ENCODE measurements at places on chromosomes 4 and X.

GRCh38 chr4:101851672-101852071 is 61.1 kb downstream of the BANK1 start:
- no peak for DNase-seq

DNA sequence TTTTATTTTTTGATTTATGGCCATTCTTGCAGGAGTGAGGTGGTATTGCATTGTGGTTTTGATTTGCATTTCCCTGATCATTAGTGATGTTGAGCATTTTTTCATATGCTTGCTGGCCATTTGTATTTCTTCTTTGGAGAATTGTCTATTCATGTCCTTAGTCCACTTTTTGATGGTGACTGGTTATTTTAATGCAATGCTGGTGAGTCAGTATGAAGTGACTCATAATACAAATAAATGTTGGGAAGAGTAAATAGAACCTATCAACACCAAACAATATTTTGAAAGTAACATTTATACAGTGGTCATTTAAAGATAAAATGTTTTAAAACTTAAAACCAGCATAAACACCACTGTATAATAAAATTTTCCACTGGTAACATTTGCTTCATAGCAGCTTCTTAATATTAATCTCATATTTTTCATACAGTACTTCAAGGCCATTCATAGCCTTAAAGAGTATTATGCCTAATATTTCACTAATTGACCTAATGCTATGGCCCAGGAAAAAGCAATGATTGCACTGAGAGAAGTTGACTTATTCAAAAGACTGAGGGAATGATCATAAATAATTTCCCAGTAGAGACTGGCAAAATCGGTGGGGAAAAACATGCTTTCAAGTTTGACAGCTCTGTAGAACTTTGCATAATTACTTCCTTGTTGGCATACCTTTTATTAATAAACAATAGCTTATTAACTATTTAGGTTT is 33.9 kb downstream of the CASK start:
- DNase-seq, result no peak

- DNase-seq, result peak; percentile 74
Measured at GRCh38 chr4:88522702-88523324, 763 bp downstream of the PYURF start.

GRCh38 chr4:159425737-159426305 is 322.9 kb downstream of the RAPGEF2 start:
- DNase-seq, result no peak

DNA sequence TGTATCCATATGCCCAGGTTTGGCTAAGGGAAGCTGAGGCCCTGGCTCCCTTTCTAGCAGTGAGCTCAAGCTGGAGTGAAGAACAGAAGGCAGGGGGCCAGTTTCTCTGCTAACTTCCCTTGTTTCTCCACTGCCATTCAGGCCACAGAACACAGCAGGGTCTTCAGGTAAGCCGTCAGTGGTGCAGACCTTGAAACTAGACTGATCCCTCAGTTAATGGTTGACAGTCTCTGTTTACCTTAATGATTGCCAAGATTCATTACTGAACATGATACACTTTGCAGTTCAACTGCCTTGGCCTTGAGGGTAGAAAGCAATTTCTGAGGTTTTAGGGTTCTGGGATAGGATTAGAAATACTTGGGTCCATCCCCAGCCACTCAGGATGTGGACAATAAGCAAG is 8.9 kb upstream of the GJB1 start:
- DNase-seq, result no peak

GRCh38 chr4:100736641-100737451 is 219.0 kb upstream of the EMCN start:
- DNase-seq, result no peak

DNA sequence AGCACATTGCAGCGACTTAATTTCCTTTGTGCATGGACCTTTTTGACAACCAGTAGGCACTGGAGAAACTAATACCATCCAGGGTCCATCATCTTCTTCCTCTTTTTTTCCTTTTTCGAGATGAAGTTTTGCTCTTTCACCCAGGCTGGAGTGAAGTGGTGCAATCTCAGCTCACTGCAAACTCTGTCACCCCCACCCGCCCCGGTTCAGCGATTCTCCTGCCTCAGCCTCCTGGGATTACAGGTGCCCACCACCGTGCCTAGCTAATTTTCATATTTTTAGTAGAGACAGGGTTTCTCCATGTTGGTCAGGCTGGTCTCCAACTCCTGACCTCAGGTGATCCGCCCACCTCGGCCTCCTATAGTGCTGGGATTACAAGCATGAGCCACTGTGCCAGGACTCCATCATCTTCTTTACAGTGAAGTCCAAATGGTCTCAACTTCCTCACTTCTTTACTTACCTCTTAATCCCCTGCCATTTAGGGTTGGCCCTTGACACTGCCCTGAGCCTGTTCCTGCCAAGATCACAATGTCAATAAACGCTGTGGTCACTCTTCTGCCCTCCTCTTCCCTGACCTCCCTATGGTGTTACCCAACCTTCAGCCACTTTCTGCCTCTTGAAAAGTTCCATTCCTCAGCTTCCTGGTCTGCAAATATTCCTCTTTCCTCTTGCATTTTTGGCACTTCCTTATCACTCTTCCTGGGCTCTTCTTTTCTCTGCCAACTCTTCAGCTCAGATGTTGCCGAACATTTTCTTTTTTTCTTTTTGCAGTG is 119.8 kb upstream of the SLC34A2 start:
- no peak for DNase-seq

DNA sequence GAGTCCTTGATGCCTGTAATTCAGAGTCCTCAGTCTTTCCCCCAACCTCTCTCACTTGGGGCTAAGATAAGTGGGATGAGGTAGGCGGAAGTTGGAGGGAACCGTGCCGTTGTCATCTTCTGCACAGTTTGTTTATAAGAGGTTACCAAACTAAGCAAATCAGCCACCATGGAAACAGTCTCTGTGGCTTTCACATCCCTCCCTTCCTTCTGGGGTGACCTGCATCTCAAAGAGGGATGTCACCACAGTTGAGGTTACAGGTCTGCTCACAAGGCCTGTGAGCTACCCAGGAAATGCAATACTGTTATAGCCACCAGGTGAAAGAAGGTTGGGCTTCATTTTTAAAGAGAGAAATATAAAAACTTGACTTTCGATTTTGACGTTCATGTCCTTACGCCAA is 26.3 kb downstream of the RTL5 start:
- DNase-seq, result no peak

- peak; percentile 59 for DNase-seq
Measured at GRCh38 chrX:150364347-150365050, 1.4 kb downstream of the MAMLD1 start.

DNA sequence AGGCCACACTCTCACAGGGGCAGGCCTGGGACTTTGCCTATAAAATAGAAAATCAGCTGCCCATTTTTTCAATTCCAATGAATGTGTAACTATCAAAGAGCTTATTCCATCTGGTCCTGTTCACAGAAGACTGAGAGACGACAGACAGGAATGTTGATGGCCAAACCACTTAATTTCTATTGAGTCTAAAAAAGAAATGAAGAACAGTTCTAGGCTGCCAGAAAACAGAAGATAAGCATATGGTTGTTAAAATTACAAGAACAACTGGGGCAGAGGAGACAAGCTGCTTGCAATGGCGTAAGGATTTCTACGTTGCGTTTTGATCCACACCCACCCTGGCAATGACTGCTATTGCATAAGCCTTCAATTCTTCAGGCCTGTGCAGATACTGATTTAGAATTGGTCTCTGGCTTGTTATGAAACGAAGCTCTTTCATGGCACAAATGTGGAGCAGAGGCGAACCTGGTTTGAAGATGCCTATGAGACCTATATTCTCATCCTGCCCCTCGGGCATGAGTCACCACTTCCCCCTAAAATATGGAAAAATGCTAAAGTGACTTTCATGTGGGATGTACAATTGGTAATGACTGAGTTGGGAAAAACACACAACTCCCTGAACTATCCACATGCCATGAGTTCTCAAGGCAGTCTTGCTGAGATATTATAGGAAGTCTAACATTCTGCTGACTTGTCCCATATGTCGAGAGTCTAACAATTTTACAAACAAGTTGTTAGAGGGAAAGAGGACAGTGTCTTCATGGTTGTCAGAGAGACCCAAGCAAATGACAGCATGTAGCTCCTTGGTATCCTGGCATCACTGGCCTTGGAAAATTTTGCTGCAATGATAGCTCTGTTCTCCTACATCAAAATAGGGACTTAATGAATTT is 37.9 kb upstream of the SORBS2 start:
- DNase-seq, result no peak

DNA sequence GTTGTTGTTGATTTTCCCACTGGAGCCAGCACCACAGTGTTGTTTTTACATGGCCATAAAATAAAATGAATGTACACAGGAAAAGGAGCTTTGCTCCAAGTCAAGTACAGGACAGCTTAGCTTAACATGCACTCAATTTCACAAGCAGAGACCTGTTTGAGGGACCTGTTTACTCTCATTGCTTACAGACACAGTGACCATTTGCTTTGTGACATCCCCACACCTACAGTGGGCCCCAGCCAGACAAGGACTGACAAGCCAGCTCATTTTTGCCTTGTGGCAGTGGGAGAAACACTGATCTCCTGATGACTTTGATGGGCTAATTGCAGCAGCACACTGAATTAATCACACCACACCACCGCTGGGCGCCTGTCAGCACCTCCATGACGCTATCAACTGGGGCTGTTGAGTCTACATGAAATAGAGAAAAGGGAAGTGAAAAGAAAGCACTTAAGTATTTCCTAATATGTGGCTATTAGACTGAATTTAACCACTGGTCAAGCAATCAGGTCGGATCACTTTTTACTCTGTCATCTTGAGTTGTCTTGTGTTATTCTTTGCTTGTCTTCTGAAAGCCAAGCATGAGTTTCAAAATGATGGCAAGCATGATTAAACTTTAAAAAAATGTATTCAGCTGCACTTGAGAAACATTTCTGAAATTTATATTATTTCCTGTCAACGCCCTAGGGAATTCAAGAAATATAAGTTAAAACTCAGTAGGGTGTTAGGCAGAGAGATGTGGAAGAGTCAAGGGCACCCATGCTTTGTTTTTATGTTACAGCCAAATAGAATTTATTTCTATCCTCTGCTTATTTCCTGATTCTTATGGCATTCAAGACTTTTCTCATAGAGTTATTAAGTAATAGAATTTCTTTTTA is 557.7 kb downstream of the RAB28 start:
- no peak for DNase-seq

DNA sequence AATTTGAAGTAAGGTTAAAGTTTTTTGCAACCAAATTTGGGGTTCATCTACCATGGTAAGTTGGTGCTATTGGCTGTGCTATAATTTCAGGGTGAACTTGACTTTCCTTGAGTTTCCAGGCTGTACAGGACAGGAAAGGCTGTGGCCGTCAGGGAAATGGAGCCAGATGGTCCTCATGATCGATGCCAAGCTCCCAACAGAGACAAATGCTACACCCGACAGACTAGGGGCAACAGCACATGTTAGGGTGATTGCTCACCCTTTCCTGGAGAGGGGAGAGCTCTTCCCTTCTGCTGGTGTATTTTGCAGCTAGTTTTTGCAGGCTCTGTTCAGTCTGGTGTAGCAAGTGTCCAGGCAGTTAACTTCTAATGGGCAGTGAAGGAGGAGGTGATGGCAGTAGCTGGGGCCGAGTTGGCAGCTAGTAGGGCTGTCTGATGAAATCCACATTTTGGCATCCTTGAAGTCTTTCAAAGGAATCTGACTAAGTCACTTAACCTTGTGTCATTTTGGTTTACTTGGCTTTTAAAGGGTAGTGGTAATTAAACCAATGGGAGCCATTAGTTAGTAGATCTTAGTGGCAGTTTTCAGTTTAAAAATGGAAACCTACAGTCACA is 47.8 kb downstream of the GAB1 start:
- no peak for DNase-seq

- DNase-seq, result no peak
Measured at GRCh38 chr4:86091201-86091600, 268.7 kb downstream of the MAPK10 start.

- no peak for DNase-seq
Measured at GRCh38 chr4:94334476-94334875, 8.2 kb downstream of the HPGDS start.

DNA sequence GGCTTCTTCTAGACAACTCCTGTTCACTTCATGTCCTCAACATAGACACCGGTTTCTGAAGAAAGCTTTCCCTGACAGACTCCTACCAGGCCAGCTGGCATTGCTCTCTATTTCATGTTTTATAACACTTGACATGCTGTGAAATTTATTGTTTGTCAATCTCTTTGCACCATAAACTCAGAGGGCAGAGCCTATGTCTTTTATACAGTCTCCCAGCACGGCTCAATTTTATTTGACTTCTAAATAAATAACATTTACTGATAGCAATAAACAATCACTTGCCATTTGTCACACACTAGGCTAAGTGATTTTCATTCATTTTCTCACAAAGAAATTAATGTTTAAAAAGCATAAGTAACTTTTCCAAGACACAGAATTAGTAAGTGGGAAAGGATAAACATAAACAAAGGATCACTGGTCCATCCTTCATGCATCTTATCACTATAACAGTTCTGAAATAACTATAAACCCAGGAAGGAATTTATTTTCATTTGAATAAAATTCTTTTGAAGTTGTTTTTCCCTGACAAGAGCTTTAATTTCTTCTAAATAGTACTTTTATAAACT is 577.6 kb downstream of the TECRL start:
- DNase-seq, result no peak

DNA sequence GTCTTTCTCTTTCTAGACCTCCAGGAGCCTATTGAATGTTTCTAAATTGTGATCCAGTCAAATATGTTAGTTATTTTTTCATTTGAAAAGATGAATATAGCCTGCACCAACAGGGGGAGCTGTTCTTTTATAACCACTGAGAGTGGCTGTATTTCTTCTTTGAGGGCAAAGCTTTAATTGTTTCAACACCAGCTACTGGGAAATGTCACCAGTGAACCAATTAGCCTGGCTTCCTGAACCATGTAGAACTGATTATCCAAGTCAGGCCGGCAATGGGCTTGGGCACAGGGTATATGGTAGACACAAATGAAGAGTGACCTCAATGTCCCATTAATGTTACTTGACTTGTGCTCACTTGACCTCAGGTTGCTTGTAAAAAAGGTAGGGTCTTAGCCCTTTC is 4.8 kb upstream of the DAPP1 start:
- no peak for DNase-seq

GRCh38 chr4:26197018-26197779 is 123.6 kb upstream of the RBPJ start:
- DNase-seq, result no peak

DNA sequence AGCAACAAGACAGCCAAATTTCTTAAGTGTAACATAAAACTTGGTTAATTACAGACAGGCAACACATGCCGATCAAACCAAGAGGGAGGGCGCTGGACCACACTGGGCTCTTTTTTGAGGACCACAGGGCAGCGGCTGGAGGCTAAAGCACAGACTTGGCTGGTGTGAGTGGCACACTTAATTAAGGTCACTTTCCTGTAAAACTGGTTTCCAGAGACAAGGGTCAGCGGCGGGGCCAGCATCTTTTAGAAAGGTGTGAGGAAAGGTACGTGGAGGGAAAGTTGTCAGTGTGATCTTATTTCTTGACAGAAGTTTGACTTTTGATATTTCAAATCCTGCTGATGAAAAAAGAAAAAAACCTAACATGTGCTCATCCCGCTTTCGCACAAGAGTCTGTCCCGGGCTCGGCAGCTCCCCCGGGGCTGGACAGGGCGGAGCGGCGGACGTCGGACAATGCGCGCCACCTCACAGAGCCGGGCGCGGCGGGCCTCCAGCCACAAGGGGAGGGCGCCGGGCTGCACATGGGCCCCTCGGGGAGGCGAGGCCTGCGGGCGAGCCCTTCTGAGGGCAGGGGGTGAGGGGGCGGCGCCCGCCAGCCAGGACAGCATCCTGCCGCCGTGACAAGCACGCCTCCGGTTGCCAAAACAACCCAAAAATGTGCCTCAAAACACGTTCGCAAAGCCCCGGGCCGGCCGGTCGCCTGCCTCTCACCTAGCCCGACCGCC is 660 bp upstream of the HSPA4L start:
- DNase-seq, result peak; percentile 76
